ENCODE measurements at places on chromosomes 1 and 21. TPM values are rescaled to one million over a fixed set of nuclear protein-coding genes. Genes with fewer than 3 reads are reported as not detected.

Gene C1QTNF12
- 4.1 TPM for total RNA-seq

GRCh38 chr1:169604781-169605560 is 18.7 kb upstream of the F5 start:
- peak; percentile 52 for DNase-seq

DNA sequence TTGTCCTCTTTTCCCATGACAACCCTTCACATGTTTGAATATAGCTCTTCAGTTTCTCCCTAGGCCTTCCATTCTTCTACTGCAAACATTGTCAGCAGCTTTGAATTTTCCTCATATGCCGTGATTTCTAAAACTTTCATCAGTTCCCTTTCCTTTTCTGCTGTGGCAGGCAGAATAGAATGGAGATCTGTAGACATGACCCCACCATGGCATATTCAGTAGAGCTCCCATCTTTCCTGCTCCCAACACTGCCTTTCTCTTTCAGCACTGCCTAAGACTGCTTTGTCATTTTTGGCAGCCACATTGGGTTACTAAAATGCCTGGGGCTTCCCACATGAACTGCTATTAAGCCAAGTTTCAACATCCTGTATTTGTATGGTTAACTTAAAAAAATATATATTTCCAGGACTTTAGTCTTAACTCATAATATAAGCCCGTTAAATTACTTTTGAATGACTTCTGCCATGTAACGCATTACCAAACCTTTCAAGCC is 60.9 kb downstream of the TBX19 start:
- no peak for DNase-seq

GRCh38 chr1:54186056-54186455 is 13.8 kb downstream of the CYB5RL start:
- DNase-seq: no peak

DNA sequence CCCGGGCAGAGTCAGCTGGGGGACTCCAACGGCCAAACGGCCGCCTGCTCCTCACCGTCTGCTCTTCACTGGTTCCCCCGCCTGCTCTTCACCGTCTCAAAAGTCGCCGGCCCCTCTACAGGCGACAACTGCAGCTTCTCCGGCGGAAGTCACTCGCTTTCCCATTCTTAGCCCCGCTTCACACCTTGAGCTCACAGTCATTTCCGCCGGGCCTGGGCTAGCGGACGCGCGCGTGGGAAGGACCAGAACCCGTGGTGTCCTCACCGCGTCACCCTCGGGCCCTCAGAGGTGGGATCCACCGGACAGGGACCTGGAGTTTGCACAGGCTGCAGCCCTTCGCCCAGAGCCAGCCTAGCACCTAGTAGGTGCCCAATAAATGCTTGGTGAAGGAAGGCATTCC is 27.9 kb upstream of the HJV start:
- no peak for DNase-seq

DNA sequence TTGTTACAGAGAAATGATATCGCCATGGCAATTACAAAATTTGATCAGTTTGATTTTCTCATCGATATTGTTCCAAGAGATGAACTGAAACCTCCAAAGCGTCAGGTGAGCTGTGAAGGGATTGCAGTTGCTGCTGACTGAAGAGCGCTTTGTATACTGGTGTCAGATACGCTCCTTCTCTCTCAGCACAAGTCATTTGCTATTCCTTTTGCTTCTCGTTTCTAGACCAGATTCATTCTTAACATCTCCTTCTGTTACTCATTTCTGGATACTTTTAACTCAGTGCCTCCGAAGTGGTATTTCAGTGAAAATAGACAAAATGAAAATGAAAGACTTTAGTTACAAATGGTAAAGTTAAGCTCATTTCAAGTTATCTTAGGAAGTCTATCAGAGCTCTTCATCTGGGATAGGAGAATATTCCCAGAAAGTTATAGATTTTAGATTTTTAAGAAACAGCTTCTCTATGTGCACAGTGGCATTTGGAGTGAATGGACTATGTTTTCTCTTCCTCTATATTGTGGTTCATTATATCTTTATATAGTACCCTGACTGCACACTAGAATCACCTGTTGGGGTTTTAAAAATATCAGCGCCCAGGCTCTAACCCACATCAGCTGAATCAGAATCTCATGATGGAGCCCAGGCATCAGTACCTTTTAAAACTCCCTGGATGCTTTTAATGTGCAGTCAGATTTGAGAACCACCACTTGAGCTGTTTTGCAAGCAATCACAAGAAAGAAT is 30.3 kb upstream of the KCNQ4 start:
- no peak for DNase-seq

GRCh38 chr1:155304558-155305063 is 3.4 kb upstream of the PKLR start:
- DNase-seq: no peak

DNA sequence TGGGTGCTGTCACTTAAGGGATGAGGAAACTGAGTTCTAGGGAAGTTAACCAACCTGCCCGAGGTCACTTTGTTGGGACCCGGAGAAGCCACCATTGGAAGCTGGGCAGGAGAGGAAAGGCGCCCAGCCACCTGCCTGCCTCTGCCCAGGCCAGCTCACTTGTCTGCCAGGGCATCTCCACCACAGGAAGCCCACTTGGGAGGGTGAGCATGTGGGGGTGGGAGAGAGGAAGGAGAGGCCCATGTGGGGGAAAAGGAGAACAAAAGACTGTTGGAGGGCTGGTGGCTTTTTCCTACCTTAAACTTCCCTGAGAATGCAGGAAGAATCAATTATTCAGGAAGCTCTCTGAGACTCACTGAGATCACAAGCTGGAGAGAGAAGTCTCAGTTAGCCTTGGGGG is 43.8 kb upstream of the SELENON start:
- DNase-seq: no peak

Gene JTB
- total RNA-seq: 213 TPM

- DNase-seq: no peak
Observed at GRCh38 chr1:31811605-31812004, 4.2 kb downstream of the SPOCD1 start.
